ENCODE measurements at places on chromosomes 6 and 20. TPM values are rescaled to one million over a fixed set of nuclear protein-coding genes. Genes with fewer than 3 reads are reported as not detected.

GRCh38 chr6:154496793-154497517, 13.5 kb downstream of the CNKSR3 start:
- no peak for DNase-seq

The CST4 gene
- not detected for total RNA-seq

The OPN5 gene
- total RNA-seq = not detected

The SEL1L2 gene
- total RNA-seq = not detected

Measured in foreskin keratinocyte (primary cell).